ENCODE measurements at places on chromosomes 12 and 14.

- no peak for DNase-seq
Observed at GRCh38 chr14:66511849-66512248, 3.9 kb downstream of the GPHN start.

DNA sequence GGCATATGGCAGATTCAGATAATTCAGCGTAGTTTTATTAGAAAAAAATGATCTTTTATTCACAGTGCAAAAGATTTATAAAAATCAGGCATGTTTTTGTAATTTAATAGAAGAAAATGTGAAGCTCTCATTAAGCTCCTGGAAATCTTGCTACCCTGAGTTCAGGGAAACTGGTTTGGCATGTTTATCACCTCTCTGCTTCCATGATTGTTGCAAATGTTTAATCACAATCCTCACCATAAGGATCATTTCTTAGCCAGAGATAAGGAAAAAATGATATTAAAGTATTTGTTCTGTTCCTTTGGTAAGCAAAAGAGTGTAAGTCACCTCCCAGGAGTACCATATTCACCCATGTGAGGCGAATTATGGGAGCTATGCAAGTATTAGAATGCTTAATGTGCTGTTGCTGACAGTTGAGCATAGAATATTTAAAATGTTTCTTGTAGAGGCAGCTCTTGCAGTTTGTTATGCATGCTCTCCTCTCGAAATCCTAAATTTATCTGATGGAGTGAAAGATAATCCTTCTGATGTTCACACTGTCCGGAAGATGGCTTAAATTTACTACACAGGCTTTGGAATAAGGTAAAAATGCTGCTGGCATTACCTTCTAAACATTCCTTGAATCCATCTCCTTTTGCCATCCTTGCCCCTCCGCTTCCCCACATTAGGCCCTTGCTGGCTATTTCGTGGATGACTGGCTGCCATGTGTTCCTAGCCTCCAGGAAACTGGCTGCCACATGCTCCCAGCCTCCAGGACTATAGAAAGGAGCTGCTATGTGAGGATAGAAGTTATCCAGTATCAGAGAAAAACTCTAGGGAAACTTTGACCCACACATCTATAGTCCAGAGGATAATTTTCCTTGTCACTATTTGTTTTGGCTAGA, 115.8 kb upstream of the CCDC198 start:
- DNase-seq = no peak

- no peak for DNase-seq
Observed at GRCh38 chr14:58297412-58297761, 968 bp upstream of the ARID4A start.

- DNase-seq = peak; percentile 43
Observed at GRCh38 chr14:71267007-71267513, 359.8 kb downstream of the PCNX1 start.

DNA sequence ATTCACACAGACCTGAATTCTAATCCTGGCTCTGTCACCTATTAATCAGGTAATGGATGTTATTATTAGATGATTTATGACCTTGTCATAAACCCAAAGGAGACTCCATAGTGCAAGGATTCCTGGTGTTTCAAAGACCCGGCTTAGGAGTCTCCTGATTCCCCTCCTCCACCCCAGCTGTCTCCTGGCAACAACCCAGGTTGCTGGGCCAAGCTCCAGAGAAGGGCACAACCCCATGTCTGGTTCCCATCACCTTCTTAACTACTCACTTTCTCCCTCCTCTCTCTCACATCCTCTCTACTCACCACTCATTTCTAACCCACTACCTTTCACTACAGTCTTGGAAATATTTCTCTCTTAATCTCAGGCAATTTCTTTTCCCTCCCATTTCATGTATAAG, 41.6 kb downstream of the RHOJ start:
- no peak for DNase-seq

GRCh38 chr12:6432991-6433390, 11.8 kb upstream of the CD27 start:
- DNase-seq = no peak

DNA sequence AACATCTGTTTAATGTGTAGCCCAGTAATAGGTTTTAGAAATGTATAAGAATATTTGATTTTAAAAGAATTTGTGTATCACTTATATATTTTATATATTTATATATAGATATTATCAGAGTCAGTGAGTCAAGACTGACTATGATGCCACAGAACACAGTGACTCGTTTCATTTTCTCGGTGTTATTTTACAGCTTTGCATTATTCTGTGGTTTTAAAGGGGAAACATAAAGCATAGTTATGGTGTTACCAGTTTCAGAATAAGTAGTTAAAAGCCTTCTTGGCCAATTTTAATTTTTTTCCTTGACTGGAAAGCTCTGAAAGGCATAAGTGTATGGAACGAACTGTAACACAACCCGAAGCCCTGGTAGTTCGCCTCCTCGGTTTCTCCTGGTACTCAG, 91.0 kb downstream of the GRIP1 start:
- DNase-seq = no peak

DNA sequence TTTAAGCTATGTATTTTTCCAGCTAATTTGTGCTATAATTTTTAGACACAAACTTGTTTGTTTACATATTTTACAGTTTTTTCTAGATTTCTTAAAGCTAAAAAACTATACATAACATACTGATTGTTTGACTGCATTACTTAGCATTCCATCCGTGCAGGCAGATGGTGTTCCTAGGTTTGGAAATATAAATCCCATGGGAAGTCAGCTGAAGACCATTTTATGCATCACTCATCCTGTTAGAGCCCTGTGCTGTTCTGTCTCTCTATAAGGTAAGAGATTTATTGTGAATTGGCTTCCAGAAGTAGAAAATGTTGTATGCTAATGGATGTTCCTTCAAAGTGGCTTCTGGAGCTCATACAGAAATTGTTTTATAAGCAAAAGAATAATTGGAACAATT, 31.1 kb downstream of the RMST start:
- DNase-seq = no peak

- peak; percentile 77 for DNase-seq
Observed at GRCh38 chr14:76924371-76925096, 98.3 kb downstream of the LRRC74A start.

DNA sequence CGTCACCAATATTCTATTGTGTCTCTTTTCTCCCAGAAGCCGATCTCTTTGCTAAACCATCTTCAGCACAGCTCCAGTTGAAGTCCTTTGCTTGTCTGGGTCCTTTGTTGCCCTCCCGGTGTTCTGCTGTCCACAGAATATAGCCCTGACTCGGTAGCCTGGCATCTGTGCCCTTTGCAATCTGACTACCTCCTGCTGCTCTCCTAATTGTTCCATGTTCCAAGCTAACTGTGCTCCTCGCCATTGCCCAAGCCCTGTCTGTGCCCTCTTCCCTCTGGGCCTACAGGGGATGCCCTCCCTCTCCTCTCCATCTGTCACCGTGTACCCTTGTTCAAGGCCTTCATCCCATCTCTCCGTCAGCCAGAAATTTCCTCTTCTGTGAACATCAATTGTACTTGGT, 306.3 kb downstream of the APAF1 start:
- DNase-seq = no peak

DNA sequence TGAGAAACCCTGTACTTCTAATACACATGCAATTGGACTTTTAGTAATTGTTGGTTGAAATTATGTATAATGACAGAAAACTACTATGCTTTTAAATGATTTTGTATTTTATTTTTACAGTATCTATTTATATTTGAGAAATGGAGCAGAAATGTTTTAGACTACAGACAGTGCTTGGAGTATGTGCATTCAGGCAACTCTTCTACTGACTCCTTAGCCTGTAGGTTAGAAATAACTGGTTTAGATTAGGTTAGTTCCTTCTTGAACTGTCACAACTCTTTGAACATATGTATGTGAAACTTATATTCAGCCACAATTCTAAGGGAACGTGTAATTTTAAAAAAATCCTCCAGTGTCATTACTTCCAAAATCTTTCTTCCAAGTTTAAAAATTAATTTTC, 1.7 kb downstream of the FGFR1OP2 start:
- DNase-seq = no peak

DNA sequence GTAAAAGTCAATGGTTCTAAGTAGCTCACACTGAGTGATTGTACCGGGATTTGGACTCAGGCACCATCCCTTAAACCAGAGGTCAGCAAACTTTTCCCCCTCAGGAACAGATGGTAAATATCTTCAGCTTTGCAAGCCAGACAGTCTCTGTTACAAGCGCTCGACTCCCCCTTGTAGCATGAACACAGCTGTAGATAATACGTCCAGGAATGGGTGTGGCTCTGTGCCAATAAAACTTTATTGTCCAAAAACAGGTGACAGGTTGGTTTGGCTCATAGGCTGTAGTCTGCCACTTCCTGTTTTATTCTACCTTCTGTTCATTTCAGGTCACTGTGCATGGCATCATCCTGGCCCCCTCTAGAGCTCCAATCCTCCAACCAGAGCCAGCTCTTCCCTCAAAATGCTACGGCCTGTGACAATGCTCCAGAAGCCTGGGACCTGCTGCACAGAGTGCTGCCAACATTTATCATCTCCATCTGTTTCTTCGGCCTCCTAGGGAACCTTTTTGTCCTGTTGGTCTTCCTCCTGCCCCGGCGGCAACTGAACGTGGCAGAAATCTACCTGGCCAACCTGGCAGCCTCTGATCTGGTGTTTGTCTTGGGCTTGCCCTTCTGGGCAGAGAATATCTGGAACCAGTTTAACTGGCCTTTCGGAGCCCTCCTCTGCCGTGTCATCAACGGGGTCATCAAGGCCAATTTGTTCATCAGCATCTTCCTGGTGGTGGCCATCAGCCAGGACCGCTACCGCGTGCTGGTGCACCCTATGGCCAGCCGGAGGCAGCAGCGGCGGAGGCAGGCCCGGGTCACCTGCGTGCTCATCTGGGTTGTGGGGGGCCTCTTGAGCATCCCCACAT, 7.6 kb downstream of the BDKRB1 start:
- no peak for DNase-seq

- no peak for DNase-seq
Observed at GRCh38 chr14:60107477-60107876, 15.8 kb downstream of the PCNX4 start.

DNA sequence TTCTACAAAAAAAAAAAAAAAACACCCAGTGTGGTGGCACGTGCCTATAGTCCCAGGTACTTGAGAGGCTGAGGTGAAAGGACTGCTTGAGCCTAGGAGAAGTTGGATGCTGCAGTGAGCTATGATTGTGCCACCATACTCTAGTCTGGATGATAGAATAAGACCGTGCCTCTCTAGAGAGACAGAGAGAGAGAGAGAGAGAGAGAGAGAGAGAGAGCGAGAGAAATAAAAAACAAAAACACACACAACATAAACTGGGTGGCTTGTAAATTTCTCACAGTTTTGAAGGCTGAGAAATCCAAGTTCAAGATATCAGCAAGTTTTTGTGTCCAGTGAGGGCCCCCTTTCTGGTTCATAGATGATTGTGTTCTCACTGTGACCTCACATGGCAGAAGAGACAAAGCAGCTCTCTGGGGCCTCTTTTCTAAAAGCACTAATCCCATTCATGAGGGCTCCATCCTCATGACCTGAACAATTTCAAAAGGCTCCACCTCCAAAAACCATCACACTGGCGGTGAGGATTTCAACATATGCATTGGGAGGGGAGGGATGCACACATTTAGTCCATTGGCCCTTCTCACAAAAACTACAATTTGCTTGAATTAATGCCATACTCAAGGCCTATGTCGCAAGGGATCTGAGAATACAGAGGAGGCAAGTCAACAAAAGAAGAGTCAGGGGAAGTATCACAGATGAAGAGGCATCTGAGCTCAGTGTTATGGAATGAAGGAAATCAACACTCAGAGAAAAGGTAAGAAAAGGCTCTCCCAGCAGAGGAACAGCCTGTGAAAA, 94.9 kb downstream of the PPM1H start:
- DNase-seq = no peak

DNA sequence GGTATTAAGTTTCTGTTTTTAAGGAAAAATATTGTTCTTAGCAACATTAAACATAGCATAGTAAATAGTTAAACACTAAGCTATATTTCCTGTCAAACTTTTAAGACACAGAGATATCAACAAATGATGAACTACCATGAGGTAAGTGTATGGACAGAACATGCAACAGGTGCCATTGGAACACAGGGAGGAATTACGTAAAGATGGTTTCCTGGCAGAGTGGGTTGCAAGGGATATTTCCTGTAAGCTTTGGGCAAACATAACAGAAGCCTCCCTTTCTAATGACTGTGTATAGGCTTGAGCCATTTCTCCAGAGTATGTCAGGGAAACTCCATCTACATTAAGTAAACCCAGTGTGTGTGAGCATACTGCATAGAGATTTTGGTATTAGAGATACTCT, 31.7 kb upstream of the HELB start:
- no peak for DNase-seq

DNA sequence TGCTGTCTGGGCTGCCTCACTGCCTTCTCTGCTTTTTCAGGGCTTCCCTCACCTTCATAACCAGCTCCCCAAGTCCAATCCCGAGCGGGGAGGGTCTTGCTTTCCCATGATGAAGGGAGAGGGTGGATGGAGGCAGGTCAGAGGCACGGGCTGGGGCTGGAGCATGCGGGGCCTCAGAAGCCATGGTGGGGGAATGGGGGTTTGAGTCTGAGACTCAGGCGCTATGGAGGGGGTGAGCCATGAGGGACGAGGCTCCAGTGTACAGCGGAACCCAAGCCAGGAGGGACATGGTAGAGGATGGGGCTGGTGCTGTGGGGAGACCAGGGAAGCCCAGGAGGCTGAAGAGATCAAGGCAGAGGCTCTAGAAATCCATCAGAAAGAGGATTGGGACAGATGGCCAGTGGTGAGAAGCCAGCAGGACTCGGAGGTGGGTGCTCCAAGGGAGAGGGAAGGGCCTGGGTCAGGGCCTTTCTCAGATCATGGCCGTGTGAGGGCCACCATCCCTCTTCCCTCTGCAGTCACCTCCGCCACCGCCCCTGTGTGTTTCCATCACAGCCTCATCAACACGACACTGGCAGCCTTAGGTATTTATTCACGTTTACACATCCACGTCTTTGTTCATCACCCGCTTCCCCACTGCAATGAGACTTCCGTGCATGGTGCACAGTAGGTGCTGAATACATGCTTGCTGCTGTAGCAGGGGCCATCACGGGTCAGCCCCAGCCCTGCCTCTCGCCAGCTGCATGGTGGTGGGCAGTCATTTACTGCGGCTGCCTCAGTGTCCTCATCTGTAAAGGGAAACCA, 144.7 kb downstream of the ADGRD1 start:
- DNase-seq = no peak

DNA sequence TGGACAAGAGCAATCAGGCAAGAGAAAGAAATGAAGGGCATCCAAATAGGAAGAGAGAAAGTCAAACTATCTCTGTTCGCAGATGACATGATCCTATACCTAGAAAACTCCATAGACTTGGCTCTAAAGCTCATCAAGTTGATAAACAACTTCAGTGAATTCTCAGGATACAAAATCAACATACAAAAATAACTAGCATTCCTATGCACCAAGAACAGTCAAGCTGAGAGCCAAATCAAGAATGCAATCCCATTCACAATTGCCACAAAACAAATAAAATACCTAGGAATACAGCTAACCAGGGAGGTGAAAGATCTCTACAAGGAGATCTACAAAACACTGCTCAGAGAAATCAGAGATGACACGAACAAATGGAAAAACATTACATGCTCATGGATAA, 417.5 kb upstream of the ATP2B1 start:
- no peak for DNase-seq

Measured in CD4-positive, alpha-beta T cell treated with Interleukin-2 at 100 ng/mL for 4 hours (primary cell).